CMK (cell line): ENCODE measurements at places on chromosomes 7 and 10.

GRCh38 chr7:27170426-27171324, 3.4 kb downstream of the HOXA10 start:
- DNase-seq: no peak

DNA sequence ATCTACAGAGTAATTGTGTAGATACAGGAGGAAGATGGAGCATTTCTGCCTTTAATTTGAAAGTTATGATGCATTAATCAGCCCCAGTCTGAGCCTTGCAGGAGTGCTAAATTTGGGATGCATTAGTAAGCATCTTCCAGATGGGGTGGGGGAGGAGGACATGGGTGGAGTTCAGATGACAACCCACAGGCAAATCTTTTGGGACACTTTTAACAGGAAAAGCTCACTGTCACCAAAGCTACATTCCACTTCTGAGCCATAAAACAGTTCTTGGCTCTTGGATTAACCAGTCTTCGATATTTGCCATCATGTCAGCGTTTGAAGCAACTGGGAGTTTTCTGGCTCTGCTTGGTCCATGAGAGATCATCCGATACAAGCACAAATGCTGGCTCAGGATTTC, 121.1 kb downstream of the CXCL12 start:
- DNase-seq: no peak

DNA sequence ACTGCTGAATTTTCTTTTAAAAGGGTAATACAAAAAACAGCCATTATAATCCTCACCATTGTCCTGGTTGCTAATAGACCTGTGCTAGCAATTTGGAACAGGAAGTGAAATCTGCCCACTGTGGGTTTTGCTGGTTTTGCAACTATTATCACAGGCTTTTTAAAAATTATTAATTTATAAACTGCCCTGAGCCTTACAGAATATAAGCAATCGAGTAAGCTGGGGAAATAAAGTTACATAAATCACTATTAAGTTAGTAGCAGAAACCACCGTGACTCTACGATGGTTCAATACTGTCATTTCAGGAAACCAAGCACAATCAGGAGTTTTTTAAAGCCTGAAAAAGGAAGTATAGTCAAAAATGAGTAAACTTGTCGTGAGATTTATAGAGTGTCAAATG, 62.3 kb downstream of the TMEM26 start:
- no peak for DNase-seq

GRCh38 chr10:51075043-51075872, 971 bp downstream of the PRKG1 start:
- DNase-seq: no peak

- DNase-seq: no peak
Observed at GRCh38 chr7:114527589-114527988, 113.0 kb downstream of the FOXP2 start.

- no peak for DNase-seq
Observed at GRCh38 chr7:88599528-88599927, 160.0 kb upstream of the ZNF804B start.

DNA sequence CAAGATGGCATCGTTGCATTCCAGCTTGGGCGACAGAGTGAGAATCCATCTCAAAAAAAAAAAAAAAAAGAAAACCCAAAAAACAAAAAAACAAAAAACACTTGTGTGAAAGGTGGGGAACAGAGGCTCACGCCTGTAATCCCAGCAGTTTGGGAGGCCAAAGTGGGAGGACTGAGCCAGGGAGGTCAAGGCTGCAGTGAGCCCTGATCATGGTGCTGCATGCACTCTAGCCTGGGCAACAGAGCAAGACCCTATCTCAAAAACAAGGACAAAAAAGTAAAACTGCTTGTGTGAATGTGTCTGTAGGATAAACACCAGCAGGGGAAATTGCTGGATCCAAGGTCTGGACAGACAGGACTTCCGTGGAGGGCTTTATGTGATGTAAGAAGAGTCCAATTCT, 4.5 kb downstream of the PAOX start:
- DNase-seq: no peak

DNA sequence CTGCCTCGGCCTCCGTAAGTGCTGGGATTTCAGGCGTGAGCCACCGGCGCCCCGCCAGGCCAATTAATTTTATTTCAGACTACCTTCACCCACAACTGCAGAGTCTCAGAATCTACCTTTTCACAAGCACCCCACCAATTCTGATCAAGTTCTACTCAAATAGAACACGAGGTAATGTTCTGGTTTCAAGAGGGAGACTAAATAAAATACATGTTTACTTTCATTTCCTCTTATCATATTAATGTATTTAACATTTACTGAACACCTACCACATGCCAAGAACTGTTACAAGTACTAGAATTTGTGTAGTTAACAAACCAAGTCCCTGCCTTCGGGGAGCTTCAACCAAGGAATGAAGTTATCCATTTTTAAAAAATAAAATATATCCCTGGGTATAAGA, 25.5 kb upstream of the RGS10 start:
- no peak for DNase-seq

GRCh38 chr10:43117031-43117776, 21.0 kb upstream of the CSGALNACT2 start:
- DNase-seq: no peak

- no peak for DNase-seq
Observed at GRCh38 chr10:127548022-127548421, 1.1 kb upstream of the NPS start.

GRCh38 chr10:59587756-59588140, 121.9 kb downstream of the SLC16A9 start:
- no peak for DNase-seq

DNA sequence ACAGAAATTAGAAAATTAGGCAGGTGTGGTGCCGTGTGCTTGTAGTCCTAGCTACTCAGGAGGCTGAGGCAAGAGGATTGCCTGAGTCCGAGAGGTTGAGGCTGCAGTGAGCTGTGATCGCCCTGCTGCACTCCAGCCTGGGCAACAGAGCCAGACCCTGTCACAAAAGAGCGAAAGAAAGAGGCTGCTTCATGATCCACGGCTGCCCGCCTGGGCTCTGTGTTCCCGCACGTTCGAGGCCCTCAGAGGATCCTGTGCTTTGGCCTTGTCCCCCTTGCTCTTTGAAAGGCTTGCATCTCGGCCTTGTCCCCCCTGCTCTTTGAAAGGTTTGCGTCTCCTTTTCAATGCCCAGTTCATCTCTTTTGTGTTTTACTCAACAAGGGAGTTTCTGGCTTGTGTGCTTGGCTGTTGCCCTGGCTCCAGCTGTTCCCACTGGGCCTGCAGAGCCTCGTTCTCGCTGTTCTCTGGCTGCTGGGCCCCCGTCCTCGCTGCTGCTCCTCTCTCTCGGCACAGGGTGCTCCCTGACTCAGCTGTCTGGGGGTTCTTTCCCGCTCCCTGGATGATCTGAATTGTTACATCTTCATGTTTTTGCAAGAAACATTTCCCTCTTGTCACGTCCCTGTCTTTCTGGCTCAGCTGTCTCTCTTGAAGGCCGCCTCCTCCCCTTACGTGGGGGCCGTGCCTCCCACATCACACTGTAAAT, 45.1 kb upstream of the INPP5A start:
- no peak for DNase-seq

GRCh38 chr10:43193496-43194080, 55.3 kb downstream of the CSGALNACT2 start:
- DNase-seq: no peak

DNA sequence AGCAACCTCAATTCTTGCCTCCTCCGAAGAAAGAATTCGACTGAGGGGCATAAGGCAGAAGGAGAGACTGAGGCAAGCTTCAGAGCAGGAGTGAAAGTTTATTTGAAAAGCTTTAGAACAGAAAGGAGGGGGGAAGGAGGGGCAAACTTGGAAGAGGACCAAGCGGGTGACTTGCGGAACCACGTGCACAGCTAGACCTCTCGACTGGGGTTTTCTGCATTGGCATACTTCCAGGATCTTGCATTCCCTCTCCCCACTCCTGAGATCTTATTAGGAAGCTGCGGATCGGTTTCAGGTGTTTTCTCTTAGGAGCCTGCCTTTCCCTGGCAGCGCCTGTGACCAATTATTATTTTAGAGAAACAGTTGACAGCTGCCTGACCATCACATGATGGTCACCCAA, 20.3 kb upstream of the CPXM2 start:
- DNase-seq: no peak

DNA sequence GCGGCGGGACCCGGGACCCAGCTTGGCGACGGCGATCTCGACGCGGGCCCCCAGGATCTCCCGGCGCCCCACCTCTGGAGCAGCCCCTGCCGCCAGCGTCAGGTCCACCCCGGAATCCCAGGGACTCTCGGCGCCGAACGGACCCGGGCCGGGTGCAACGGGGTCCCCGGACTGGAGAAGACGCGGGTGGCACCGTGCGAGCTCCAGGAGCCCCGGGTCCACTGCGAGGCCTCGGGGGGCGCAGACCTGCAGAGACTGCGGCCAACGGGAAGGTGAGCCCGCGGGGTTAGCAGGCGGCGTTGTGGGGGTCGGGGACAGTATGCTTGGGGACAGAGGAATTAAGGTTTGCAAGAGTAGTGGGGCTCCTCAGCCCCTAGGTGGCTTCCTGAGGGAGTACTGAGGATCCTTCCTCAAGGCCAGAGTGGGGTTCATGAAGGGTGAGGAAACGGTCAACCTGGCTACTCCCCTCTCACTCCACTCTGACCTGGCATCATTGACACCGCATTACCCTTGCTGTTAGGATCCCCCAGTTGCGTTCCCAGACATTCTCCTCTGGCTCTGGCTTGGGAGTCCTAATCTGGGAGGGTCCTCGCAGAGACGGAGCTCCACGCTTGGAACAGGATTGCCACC, 353 bp downstream of the EPHB6 start:
- DNase-seq: no peak

GRCh38 chr10:103653581-103654037, 160.1 kb downstream of the NEURL1 start:
- no peak for DNase-seq

DNA sequence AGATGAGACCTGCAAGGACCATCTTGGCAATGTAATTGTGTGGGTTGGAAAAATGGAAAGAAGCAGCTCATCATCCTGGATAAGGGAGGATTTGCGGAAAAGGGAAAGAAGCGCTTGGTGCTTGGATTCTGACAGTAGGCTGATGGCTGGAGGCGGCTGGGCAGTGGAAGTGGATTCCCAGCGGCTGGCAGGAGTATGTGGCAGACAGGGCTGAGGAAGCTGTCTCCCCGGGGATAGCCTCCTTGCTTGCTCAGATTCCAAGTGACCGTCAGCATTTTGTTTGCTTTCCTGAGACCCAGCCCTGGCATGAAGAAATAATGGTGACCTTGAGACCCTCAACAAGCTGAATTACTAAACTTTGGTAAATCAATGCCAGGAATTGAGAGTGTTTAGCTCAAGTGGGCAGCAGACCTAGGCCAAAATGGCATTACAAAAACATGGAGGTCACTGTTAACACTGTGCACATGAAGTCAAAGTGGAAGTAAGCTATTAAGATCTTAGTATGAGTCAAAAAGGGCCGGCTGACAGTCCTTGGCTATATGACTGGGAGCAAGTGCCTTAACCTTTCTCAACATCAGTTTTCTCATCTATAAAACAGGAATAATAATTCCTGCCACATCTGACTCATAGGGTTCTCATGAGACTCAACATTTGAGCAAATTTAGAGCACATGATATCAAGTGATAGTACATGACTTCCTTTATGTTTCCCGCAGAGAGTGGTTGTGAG, 21.3 kb downstream of the SLC25A28 start:
- DNase-seq: no peak

DNA sequence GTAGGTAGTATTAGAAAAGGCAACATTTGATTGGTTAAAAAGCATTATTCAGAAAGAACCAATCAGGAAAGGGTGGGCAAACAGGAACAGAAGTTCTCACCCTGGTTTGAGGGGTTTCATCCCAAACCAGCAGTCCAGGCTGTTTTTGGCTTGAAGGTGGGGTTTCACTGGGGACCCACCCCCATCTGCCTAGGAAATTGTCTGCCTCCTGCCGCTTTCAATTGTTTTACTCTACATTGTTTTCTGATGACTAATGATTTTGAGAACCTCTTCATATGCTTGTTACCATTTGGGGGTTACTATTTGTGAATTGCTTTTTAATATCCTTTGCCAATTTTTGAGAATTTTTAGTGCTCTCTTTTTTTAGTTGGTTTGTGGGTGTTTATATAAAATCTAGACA, 3.3 kb upstream of the PCBD1 start:
- no peak for DNase-seq

GRCh38 chr7:140276001-140276400, 99.2 kb upstream of the KDM7A start:
- DNase-seq: no peak

- DNase-seq: no peak
Observed at GRCh38 chr7:123622660-123623386, 21.2 kb downstream of the ASB15 start.

DNA sequence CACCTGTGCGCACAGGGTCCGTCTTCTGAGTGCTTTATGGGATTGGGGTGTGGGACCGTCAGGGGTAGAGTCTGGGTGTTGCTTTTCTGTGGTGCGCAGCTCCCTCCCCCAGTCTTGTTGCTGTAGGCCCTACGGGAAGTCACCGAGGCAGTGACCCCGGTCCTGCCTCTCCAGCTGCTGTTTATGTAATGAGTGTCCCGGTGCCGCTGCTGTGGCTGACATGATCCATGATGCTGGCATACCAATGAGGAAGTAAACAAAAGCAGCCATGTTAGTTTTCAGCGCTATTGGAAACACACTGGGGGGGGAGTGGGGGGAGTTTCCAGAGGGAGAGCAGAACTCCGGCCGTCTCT, 1.1 kb downstream of the TRIM8 start:
- no peak for DNase-seq

DNA sequence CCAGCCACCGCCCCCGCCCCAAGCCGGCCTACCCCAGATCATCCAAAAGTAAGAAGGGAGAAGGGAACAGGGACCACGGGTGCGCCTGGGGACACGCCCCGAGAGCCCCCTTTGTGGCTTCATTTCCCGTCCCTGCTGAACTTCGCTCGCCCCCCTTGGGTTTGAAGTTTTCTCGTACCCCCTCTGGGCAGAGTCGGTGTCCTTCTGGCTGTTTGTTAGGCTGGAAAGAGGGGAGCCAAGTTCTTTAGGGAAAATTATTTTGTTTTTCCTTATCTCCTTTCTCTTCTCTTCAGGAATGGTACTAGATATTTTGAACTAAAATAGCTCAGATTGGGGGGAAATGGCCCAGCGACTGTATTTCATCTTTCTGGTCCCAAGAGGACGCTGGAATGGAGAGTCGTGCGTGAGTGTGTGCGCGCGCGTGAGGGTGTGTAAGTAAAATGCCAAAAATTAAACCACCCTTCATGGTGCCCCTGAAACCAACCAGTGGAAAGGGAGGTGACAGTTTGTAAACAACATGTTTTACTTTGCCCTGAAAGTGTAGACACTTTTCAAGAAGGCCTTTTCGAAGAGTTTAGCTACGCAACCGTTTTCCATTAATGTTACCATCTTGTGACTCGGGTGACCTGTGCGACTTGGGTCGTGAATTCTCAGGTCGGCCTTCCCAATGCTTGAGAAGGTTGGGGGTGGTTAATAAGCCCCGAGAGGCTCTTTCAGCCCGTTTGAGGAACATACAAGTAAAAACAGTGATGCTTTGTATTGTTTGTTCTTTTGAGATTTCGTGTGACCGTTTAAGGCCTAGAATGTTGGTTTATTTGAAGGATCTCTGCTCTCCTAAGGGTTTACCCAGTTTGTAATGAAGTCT, 694 bp downstream of the RBM20 start:
- DNase-seq: no peak

DNA sequence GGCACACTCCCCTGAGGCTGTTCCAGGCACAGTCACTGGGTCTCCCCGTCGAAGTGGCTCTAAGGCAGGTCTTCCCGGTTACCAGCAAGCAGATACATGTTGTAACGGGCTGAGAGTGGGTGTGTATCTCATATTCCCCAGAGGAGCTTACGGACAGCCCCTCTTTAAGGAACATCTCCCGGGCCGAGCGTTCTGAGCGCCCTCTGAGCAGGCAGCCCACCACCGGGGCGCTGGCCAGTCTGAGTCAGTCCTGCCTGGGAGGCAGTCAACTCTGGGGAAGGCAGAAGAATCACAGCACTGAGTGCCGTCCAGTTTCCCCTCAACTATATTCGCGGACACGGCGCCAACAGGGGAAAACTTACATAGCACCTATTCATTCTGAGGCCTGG, 117.4 kb downstream of the LHPP start:
- no peak for DNase-seq
